Left colon (tissue), 2 donors: ENCODE measurements at places on chromosomes 4 and X. TPM values are rescaled to one million over a fixed set of nuclear protein-coding genes. Genes with fewer than 3 reads are reported as not detected.

FAT4 gene
- total RNA-seq, result 6.1 TPM

SGCB gene
- 32.4 TPM for total RNA-seq

LRIT3 gene
- total RNA-seq, result not detected

HTR2C gene
- total RNA-seq, result not detected

PARM1 gene
- 282 TPM for total RNA-seq

ETDA gene
- total RNA-seq, result not detected

MTTP gene
- 1.6 TPM for total RNA-seq

PRR32 gene
- total RNA-seq, result not detected

TRAM1L1 gene
- 0.21 TPM for total RNA-seq

WDR44 gene
- 13.8 TPM for total RNA-seq

TRPC3 gene
- total RNA-seq, result 0.52 TPM

TCEAL3 gene
- total RNA-seq, result 7.3 TPM

GRCh38 chrX:68894513-68895340 lies 65.9 kb downstream of the EFNB1 start:
- DNase-seq, result peak; percentile 70

DNA sequence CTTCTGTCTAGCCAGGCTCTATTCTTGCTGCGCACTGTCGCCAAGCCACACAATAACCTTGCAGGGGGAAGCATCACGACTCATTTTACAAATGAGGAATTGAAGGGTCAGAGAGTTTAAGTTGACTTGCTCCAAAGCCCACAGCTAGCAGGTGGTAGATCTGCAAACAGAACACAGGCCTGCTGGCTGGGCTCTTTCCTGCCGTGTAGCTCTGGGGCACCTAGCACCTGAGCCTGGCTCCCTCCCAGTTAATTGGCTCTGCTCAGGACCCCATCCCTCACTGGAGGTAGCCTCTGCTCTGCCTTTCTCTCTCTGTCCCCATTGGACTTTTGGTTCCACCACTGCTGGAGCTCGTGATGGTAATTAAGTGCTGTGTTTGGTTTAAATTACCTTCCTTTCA lies 98.5 kb downstream of the NSUN7 start:
- no peak for DNase-seq

- DNase-seq, result no peak
Measured at GRCh38 chrX:112313201-112313600, 230.6 kb upstream of the TRPC5 start.

DNA sequence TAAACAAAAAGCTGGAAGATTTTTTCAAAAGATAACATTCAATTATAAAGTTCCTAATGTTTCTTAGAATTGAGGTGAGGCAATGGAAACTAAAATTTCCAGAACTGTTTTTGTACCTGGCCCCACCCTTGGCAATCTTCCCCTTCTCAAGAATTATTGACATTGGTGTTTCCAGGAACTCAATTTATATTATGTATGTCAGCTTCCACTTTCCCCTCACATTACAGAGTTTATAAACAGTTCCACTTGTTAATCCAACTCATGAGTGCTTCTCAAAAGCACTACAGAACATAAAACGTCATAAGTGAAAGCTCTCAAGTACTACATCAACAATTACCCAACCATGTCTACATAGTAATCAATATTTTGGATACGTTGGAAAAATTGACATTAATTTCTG lies 107.4 kb downstream of the FAM13A start:
- DNase-seq, result no peak

DNA sequence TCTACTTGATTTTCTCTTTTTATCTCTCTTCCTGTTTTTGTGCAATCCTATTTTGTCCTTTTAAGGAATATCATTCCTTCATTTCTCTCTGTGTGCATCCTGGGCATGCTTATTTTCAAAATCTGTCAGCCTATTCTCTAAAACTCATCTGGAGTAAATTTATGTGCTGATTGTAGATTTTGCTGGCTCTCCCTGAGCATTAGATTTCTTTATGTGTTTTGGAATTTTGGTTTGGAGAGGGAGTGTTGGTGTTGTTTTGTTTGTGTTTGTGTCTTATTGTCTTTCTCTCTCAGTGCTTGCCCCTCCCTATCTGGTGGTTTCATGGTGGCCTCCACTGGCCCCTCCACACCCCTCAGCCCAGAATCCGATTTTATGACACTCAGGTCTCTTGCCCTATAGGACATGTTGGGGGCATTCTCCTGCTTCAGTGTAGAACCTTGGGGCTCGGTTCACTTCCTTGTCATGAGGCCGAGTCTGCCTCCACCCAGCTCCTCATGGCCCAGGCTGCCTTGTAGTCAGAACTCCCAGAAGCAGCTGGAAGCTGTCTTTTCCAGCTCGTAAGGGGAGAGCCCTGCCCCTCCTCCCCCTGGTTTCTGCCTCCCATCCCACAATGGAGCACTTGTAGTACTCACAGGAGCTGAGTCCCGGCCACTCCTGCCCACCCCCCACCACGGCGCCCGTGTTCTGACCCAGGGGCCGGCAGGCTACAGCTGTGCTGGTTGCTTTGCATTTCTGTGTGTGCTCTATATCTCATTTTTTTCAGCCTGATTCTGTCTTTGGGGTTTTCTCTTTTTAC lies 24.5 kb upstream of the PJA1 start:
- no peak for DNase-seq

GRCh38 chrX:131617182-131617581 lies 73.3 kb downstream of the OR13H1 start:
- DNase-seq, result no peak

- DNase-seq, result peak; percentile 47
Measured at GRCh38 chr4:153465615-153466080, 512 bp upstream of the TMEM131L start.

DNA sequence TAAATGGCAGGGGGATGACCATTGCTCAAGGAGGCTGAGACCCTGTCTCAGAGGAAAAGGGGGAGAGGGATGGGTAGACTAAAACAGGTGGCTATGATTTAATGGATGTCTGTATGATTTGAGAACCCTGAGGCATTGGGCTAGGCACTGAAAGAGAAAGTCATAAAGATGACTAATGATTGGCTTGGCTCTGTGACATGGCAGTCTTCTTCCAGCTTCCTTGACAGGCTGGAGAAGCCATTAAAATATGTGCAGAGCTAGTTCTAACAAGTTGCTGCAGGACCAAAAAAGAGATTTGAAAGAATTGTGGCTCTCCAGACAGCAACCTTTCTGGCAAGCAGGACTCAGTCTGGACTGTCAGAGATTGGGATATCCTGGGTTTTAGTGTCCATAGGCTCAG lies 53.6 kb downstream of the AMER1 start:
- no peak for DNase-seq

- DNase-seq, result peak; percentile 80
Measured at GRCh38 chrX:154411981-154412340, 622 bp downstream of the TAFAZZIN start.

- no peak for DNase-seq
Measured at GRCh38 chrX:136192839-136193414, 45.6 kb downstream of the FHL1 start.

DNA sequence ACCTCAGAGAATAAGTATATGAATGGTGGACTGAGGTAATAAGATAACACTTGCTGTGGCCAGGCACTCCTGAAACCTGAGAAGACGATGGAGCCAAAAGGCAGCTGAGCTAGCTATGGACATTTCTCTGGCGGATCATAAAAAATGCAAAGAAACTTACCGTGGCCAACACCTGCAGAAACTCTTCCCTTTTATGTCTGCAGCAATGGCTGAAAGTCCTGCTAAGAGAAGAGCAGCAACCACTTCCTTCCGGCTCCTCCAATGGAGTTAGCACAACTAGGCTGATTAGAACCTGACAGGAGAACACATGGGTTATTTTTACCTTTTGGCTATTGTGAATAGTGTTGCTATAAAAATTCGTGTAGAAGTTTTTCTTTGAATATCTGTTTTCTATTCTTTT lies 76.0 kb upstream of the MAGEB16 start:
- no peak for DNase-seq

DNA sequence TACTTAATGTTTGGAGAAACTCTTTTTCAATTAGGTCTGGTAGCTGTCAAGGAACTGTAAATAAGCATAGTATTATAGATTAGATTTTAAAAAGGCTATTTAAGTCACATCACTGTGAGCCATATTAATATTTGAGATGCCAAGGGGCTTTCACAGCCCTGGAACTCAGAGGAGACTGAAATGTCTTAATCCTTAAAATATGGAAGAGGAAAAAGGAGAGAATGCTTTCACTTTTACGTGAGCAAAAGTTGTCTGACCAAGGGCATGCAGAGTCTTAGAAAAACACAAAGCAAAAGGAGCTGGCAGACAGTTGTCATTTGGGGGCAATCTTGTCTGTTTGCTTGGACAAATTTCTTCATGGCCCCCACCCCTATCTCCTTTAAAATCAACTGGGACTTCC lies 253.2 kb upstream of the IGFBP7 start:
- no peak for DNase-seq

GRCh38 chr4:38591617-38592337 lies 72.2 kb upstream of the KLF3 start:
- DNase-seq, result peak; percentile 68

- DNase-seq, result no peak
Measured at GRCh38 chr4:41575207-41575606, 37.2 kb downstream of the LIMCH1 start.

DNA sequence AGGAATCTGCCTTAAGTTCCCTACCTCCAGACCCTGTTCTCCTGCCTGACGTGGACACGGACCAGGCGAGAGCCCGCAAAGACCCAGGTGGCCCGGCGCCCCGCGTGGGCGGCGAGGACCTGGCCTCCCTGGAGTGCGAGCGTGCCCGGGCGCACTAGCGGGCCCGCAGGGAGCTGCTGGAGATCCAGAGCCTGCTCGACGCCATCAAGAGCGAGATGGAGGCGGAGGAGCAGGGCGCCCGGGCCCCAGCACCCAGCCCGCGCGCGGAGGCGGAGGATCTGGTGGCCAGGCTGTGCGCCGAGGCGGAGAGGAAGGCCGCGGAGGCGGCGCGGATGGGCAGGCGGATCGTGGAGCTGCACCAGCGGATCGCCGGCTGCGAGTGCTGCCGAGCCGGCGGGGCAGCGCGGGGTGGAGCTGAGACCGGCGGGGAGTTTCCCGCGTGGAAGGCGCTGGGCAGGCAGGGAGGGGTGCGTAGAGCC lies 18.2 kb downstream of the MRFAP1 start:
- DNase-seq, result no peak

DNA sequence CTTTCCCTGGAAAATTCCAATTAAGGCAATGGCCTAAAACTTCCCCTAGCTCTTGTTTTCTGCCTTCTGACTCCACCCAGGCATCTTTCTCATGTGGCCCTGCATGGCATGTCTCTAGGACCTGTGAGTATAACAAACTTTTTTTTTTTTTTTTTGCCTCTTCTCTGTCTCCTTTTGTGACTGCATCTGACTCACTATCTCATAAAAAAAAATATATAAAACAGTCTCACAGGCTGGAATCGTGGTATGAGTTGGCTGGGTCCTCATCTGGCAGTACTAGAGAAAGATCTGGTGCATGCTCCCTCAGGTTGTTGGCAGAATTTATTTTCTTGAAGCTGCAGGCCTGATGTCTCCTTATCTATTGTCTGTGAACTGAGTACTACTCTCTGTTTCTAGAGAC lies 313.9 kb downstream of the TECRL start:
- DNase-seq, result no peak

DNA sequence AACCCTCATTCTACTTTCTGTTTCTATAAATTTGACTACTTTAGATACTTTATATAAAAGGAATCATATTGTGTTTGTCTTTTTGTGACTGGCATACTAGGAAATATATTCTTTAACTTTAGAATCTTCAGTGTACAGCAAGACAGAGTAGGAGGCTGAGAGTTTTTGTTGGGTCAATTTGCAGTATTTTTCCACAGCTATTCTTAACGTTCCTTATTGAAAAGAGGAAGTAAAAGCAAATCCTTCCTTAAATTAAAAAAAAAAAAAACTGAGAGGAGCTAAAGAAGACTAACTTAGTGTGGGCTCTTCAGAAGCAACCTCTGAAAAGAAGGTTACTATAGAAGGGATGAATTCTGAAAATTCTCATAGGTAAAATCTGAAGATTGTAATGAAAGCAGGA lies 1194.6 kb downstream of the ADGRL3 start:
- no peak for DNase-seq

- no peak for DNase-seq
Measured at GRCh38 chr4:183155450-183156184, 56.6 kb downstream of the WWC2 start.

DNA sequence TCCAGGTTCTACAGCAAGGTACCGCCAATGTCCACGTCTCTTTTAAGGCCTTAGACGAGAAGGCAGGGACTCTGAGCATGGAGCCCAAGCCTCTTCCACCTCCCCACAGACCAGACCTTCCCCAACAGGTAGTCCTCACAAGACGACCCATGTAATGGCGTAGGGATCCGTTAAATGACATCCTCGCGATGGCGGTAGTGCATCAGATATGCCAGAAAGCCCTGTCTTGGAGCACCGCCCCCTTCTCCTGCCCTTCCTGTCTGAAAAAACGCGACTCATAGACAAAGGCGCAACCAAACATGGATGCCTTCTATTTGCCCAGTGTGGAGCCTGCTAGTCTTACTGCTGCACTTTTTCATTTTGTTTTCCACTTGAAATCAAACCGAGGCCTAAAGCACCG lies 185.4 kb downstream of the OR13H1 start:
- peak; percentile 86 for DNase-seq

DNA sequence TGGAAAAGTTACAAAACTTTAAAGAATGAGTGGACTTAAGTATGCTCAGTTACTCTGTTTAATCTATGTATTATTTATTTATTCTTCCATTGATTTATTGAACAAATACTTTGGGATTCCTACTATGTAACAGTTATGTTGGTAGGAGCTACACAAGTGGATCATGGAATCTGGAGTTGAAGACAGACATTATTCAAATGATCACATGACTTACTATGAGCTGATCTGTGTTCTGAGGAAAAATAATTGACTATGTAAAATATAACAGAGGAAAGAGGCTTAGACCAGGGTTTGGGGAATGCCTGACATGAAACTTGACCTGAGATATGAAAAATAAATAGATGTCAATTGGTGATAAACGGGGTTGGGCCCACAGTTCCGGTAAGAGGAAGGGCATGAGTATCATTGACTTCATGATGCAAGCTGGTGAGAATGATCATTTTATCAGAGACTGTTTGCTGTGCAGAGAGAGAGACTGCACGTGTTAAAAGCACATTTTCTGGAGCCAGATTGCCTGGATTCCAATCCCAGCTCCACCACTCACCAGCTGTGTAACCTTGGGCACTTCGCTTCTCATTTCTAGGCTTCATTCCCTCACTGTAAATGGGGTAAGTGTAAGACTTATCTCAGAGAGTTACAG lies 179.0 kb downstream of the SPCS3 start:
- no peak for DNase-seq

DNA sequence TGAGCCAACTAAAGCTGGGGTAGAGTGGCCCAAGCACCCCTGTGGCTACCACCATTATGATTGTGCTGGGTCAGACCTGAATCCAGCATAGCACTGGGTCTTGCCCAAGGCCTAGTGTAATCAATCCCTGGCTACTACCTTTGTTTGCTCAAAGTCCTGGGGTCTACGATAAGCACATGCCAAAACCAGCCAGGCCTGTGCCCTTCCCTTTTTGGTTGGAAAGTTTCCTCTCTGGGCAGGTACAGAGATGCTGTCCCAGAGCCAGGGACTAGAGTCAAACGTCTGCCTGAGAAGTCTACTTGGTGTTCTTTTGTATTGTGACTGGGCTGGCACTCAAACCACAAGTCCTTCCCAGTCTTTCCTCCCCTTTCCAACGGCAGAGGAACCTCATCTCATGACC lies 371.5 kb upstream of the MAGEC2 start:
- no peak for DNase-seq

GRCh38 chr4:95217197-95217596 lies 331.6 kb downstream of the UNC5C start:
- DNase-seq, result no peak
